ENCODE measurements at places on chromosomes 7 and 10. TPM values are rescaled to one million over a fixed set of nuclear protein-coding genes. Genes with fewer than 3 reads are reported as not detected.

Gene PNLIPRP3
- total RNA-seq = not detected

Gene MINDY4
- 12.8 TPM for total RNA-seq

Gene PRR15
- 3.0 TPM for total RNA-seq

Gene NYAP1
- total RNA-seq = 1.6 TPM

Gene SLC13A1
- not detected for total RNA-seq

Gene LRIT1
- total RNA-seq = not detected

Gene IGF2BP3
- 65.7 TPM for total RNA-seq

Gene FGL2
- total RNA-seq = 222 TPM

Gene PSD
- total RNA-seq = 38.4 TPM

Gene SHTN1
- 14.9 TPM for total RNA-seq

Gene UPP1
- 2.4 TPM for total RNA-seq

Gene JCAD
- total RNA-seq = 52.0 TPM

Gene HOXA3
- 9.0 TPM for total RNA-seq

Gene MEOX2
- total RNA-seq = 43.1 TPM

Gene C7orf33
- not detected for total RNA-seq

Gene CDHR1
- 0.32 TPM for total RNA-seq

Gene FAM25G
- total RNA-seq = not detected

Gene LIPK
- not detected for total RNA-seq

Gene ITGB8
- 106 TPM for total RNA-seq

Gene SLC26A4
- total RNA-seq = 1.1 TPM

Gene PAX4
- total RNA-seq = not detected

Gene NKX2-3
- total RNA-seq = 0.11 TPM

Gene KMT2C
- 105 TPM for total RNA-seq

Gene SLC39A12
- not detected for total RNA-seq

Gene CTAGE15
- 3.5 TPM for total RNA-seq

All from urinary bladder (tissue), 4 donors.